CD4-positive, alpha-beta T cell treated with Interleukin-1 beta for 1 hour (primary cell): ENCODE measurements at places on chromosomes 1 and 21.

GRCh38 chr21:27513825-27514224 lies 546.9 kb upstream of the ADAMTS5 start:
- no peak for DNase-seq

- DNase-seq = peak; percentile 41
These were observed 637 bp upstream of the MYBPHL start for GRCh38 chr1:109307274-109308021.

- no peak for DNase-seq
These were observed 195.3 kb upstream of the APP start for GRCh38 chr21:26365849-26366248.

DNA sequence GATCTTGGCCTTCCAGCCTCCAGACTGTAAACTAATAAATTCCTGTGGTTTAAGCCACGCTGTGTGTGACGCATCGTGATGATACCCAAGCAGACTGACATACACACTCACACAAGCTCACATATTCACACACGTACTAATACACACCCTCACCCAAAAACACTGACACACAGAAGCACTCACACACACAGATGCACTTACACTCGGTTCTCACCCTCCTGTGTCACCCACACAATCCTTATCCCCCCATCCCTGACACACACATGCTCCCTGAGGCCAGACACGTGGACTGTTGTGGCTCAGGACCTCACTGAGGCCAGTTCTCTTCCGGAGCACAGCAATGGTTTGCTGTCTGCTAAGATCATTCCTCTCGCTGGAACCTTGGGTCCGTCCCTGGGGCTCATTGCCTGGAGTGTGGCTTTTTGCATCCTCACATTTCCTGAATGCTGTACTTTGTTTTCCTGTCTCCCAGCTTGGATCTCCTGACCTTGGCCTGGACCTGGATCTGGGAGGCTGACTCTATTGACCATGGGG lies 76.9 kb upstream of the LYST start:
- DNase-seq = no peak

DNA sequence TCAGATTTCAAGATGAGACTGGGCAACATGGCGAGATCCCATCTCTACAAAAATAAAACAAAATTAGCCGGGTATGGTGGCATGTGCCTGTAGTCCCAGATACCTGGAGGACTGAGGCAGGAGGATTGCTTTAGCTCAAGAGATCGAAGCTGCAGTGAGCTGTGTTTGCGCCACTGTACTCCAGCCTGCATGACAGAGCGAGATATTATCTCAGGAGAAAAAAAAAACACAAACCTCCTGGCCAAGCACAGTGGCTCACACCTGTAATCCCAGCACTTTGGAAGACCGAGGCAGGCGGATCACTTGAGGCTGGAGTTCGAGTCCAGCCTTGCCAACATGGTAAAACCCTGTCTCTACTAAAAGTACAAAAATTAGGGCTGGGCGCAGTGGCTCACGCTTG lies 42.8 kb downstream of the XKR8 start:
- no peak for DNase-seq

DNA sequence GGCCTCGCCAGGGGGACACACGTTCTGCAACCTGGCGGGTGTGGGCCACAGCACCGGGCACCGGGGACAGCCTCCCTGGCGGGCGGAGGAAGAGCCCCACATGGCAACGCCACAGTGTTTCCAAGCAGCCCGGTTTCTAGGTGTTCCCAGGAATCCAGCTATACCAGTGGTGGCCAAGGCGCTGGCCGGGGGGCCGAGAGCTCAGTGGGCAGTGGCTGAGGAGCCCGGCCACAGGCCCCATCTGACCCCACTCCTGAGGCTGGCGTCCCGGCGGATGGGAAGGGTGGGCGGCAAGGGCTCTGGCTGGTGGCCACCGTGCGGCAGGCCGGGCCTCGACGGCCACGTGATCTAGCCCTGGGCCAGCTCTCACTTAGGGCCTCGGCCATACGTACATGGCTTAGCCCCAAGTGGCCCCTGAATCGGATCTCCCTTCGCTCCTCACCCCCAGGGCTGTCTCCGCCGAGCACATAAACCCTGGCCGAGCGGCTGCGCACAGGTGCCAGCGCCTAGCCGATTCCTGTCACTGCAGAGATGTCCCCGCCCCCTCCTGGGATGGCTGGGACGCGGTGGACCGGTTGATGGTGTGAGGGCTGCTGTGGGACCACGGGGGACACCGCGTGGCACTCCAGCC lies 68.7 kb downstream of the MORN1 start:
- no peak for DNase-seq

GRCh38 chr1:14698314-14698713 lies 99.8 kb downstream of the KAZN start:
- DNase-seq = no peak

DNA sequence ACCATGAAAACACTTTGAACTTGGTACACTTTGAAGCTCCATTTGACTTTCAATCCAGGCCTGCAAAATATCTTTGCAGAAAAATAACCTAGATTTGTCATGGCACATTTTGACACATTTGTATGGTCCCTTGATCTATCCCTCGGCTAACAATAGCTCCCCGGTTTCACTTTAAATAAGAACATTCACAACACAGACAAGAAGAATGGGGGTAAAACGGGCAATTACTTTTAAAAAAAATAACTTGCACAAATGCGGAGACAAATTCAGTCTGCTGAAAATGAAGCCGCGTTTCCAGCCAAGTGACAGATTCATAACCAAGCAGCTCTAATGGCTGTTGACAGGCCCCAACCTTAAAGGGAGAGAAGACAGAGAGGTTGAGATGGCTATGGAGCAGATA lies 218.2 kb downstream of the NPHP4 start:
- DNase-seq = no peak

GRCh38 chr1:203906932-203907331 lies 45.5 kb downstream of the SNRPE start:
- no peak for DNase-seq

DNA sequence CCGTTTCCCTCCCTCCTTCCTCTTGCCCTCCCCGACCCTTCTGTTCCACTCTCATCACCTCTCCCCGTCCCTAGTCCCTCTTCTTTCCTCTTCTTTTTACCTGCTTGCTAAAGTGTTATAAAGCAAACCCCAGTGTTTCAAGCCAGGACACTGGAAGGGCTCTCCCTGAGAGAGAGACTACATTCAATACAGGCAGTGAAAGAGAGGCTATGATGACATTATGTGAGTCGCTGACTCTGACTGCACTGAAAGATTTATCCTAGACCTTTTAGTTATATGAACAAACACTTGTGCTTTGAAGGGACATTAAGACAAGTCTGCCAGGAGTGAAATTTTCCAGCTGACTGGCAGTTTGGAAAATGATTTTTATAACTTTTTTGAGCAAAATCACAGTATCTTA lies 155.7 kb downstream of the S1PR1 start:
- no peak for DNase-seq

GRCh38 chr21:20662514-20662913 lies 335.7 kb upstream of the NCAM2 start:
- DNase-seq = no peak

DNA sequence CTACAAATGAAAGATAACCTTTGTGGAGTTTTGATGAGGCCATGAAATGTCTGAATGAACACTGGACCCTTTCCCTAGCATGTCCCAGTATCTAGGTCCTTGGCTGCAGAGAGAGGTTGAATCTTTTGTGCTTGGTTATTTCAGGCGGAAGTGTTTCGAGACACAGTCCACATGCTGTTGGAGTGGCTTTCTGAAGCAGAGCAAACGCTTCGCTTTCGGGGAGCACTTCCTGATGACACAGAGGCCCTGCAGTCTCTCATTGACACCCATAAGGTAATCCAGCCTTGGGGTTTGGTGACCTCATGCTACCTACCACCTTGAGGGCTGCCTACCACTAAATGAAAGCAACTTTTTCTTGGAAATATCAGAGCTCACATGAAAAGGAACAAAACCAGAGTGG lies 38.9 kb upstream of the BMP8A start:
- no peak for DNase-seq

GRCh38 chr21:40881767-40882166 lies 34.8 kb upstream of the DSCAM start:
- DNase-seq = no peak

- peak; percentile 20 for DNase-seq
These were observed 44.9 kb upstream of the CYP2J2 start for GRCh38 chr1:59971464-59971911.

- DNase-seq = no peak
These were observed 36.1 kb downstream of the B3GALT5 start for GRCh38 chr21:39648879-39649278.

- no peak for DNase-seq
These were observed 63.6 kb downstream of the DSCAM start for GRCh38 chr21:40783404-40783803.

DNA sequence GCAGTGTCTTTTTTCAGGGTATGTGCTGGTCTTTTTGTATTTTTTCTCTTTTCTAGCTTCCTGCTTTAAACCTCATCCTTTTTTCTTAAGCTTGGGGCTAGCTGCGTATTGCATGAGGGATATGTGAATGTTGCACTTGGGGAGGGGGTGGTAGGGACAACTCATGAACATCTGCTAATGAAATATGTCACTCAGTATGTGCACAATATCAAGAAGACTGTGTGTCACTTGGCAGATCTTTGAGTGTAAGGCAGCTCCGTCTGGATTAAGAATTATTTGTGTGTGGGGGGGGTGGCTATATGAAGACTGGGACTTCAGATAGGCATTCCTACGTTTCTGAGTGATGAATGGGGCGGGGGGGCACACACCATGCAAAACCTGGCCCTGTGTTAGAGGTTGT lies 170.4 kb upstream of the CACNA1E start:
- no peak for DNase-seq

DNA sequence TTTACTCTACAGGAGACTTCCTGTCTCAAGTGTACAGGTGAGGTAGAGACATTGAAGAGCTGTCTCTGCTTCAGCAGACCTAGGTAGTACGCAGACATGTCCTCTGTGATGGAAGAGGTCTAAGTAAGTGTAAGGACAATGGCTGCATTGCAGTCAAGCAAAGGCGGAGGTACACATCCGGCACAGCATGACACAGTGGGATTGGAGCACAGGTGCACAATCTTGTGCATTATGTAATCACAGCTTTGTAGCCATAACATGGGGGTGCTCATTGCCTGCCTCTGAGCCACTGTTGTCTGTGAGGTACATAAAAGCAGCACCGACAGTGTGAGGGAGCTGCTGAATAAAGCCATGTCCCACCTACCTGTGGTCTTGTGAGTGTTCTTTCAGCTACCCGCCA lies 66.4 kb upstream of the CCDC190 start:
- DNase-seq = no peak

- no peak for DNase-seq
These were observed 63.3 kb downstream of the ERG start for GRCh38 chr21:38434913-38435533.

DNA sequence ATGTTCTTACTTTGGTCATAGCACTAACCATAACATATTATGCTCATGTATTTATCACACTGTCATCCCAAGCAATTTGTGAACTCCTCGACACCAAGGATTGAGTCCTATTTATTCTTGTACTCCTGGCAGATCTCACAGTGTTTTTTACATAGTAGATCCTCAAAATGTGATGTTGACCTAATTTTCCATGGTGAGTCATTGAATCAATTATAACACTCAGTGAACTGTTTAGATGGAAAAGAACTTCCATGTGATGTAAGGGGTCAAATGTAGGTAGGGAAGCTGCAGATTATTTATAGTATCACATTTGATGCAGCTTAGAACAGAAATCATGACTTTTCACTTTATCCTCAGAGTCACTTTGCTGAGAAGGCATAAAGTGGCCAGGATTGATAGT lies 281.9 kb upstream of the ADAMTS5 start:
- no peak for DNase-seq

DNA sequence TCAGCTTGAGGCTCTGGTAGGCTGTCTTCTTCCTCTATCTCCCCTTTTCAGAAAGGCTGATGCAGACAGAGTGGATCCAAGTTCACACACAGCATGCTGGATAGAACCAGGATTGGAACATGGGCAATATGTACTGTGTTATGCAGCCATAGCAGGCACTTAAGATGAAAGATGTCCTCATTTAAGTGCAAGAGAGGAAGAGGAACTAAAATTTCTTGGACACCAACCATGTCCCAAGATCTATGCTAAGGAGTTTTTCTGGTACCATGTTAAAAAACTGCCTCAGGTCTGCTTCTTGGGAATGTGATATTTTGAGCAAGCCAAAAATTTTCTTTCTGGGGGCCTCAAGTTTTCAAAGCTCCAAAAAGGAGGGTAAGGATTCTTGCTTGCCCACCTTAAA lies 1.2 kb downstream of the SDHB start:
- no peak for DNase-seq

DNA sequence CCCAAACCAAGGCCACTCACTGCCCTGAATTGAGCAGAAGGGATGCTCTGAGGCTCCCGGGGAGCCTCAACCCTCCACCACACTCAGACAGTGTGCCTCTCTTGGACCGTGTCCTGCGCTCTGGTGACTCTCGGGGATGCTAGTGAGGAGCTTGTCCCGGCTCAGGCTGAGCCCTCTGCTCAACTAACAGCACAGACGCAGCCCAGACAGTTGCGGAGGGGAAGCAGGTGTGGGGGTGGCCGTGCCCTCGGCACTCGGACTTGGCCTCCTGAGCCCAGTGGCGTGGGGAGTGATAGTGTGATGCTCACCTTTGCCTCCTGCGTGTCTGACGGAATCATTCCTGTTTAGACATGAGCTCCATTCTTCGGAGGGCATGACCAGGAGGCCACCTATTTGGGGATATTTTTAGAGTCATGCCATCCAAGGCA lies 15.4 kb upstream of the SLC19A1 start:
- DNase-seq = no peak

DNA sequence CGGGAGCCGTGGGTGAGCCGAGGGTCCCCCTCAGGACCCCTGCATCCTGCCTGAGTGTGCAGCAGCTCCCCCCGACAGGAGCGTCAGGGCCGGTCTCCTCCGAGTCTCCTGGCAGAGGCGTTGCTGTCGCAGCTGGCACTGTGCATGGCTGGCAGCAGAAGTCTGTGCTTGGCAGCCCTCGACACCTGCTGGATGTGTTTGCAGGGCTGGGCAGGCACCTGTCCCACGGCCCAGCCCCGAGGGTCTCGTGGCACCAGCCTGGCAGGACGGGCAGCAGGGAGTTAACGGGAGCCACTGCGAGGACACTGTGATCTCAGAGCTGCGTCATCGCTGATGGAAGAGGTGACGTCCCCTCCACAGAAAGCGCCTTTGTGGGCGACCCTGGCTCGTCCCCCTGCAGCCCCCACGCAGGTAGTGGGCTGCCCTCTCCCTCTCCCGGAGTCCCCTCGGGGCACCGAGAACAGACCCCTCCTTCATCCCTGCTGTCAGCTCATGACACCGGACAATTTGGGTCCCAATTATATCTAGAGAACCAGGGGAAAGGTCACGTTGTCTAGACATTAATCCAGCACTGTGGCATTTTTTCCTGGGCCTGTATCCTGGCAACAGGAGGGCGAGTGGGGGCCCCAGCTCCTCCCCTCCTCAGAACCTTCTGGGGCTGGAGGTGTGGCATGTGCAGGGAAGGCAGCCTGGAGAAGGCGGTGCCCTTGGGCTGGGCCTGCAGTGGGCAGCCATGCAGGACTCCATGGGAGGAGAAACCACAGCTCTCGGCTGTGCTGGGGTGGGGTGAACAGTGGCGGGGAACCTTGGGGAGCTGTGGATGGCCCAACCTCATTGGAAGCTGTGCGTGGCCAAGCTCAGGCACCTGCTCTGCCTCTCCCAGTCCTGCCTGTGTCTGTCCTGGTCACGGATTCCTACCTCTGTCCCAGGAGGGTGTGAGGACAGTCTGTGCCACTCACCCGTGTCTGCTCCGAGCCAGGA lies 15.4 kb downstream of the COL18A1 start:
- DNase-seq = no peak

- no peak for DNase-seq
These were observed 49.9 kb downstream of the SNX27 start for GRCh38 chr1:151661751-151662150.

GRCh38 chr1:37755951-37756560 lies 8.9 kb downstream of the EPHA10 start:
- DNase-seq = no peak
